ENCODE measurements at places on chromosomes 7 and 10.

- DNase-seq: no peak
Measured at GRCh38 chr10:3761021-3761686, 23.9 kb downstream of the KLF6 start.

GRCh38 chr10:26478061-26478460 lies 39.9 kb downstream of the APBB1IP start:
- no peak for DNase-seq

GRCh38 chr7:120586571-120586970 lies 271.4 kb downstream of the TSPAN12 start:
- no peak for DNase-seq

DNA sequence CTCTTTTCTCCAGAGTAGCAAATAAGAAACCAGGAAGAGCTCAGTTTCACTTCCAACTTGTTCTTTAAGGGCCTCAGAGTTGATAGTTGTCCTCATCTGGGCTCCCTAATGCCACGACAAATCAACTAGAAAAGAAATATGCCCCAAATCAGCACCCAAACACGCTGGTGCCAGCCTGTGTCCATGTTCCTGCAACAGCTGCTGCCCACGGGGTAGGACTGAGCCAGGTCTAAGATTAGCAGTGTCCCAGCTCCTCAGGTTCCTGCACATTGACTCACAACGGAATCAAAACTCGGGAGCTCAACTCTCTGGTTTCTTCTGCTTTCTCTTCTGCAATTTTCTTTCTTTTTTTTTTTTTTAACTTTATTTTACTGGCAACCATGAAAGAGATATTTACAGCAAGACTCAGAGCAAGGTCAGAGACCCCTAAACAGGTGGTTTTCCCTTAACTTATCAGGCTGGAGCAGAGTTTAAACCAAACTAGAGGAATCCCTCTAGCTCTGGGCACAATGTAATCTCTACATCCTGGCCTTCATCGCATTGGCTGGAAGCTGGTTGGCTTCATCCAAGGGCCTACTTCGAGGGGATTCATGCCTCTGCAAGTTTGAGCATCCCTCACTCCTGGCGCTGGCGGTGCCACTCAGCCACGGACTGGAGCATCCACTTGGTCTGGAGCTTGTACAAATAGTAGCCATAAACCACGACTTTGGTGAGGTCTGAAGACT lies 126.1 kb downstream of the PFKFB3 start:
- DNase-seq: no peak

DNA sequence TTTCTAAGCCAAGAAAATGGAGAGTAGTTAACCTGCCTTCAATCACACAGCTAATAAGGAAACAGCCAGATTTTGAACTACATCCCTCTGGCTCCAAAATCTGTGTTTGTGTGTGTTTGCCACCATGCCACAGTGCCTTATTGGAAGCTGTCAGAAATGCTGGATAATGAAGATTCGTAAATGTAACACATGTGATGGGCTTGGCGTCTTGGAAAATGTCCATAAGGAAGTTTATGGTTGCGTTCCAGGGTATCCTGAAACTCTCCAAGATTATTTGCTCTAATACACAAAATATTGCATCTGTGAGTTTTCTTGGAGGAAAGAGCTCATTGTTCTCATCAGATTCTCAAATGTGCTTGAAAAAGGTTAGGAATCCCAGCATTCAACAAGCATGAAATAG lies 22.7 kb downstream of the MYOF start:
- DNase-seq: no peak

Measured in GM04504 (cell line).